ENCODE measurements at places on chromosomes 12 and 14.
A peak's percentile ranks its signal among the peaks of the same experiment; 100 is the strongest.

DNA sequence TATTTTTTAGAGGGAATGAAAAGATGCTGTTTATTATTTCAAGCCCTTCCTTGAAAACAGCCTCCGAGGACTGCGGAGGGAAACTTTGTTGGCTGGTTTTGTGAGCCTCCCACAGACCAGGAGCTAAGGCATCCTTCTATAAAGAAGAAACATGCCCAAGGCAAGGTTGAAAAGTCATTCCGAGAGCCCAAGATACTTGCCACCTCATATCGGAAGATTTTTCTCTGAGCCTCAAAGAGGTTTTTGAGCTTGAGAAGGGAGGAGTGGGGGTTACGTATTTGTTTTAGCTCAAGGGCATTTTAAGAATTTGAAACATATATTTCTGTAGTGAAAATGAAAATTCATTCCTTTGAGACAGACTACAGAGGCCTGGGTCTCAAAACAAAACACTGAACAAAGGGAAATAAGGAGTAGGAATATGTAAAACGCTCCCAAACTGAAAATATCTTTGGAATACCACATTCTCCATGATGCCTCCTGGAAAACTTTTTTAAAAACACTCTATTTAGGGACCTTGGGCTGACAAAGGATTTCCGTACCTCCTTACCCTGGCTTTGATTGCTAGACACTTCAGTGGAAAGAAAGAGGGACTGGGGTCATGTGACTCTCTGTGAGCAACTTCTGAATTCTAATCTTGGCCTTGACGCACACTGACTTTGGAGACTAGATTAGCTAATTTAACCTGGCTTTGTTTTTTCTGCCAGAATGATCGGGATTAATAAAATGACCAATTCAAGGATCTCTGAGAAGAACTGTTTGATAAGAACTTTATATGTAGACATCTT is 180.9 kb downstream of the SRGAP1 start:
- no peaks in the 10 kb centered on the region for H3K36me3 ChIP-seq
- H3K4me1 ChIP-seq, result peaks cover 13% of the 10 kb centered on the region
- H3K27me3 ChIP-seq, result no peaks in the 10 kb centered on the region
- H3K4me3 ChIP-seq, result no peak overlapping the region
- H3K27ac ChIP-seq, result no peak overlapping the region

- H3K4me3 ChIP-seq, result no peak overlapping the region
- no peak overlapping the region for H3K27ac ChIP-seq
- no peak for DNase-seq
- peaks cover 30% of the 10 kb centered on the region for H3K27me3 ChIP-seq
These were observed 644 bp upstream of the OS9 start for GRCh38 chr12:57693317-57693658.

GRCh38 chr12:89597770-89598169 is 71.9 kb upstream of the POC1B start:
- H3K27me3 ChIP-seq, result no peaks in the 10 kb centered on the region
- peaks cover 9% of the 10 kb centered on the region for H3K36me3 ChIP-seq
- no peak for DNase-seq
- H3K27ac ChIP-seq, result no peak overlapping the region
- no peak overlapping the region for H3K4me3 ChIP-seq

- DNase-seq, result no peak
- no peak overlapping the region for H3K27ac ChIP-seq
- no peaks in the 10 kb centered on the region for H3K36me3 ChIP-seq
- peaks cover 2% of the 10 kb centered on the region for H3K27me3 ChIP-seq
These were observed 8.0 kb upstream of the KRT8 start for GRCh38 chr12:52912711-52913430.

DNA sequence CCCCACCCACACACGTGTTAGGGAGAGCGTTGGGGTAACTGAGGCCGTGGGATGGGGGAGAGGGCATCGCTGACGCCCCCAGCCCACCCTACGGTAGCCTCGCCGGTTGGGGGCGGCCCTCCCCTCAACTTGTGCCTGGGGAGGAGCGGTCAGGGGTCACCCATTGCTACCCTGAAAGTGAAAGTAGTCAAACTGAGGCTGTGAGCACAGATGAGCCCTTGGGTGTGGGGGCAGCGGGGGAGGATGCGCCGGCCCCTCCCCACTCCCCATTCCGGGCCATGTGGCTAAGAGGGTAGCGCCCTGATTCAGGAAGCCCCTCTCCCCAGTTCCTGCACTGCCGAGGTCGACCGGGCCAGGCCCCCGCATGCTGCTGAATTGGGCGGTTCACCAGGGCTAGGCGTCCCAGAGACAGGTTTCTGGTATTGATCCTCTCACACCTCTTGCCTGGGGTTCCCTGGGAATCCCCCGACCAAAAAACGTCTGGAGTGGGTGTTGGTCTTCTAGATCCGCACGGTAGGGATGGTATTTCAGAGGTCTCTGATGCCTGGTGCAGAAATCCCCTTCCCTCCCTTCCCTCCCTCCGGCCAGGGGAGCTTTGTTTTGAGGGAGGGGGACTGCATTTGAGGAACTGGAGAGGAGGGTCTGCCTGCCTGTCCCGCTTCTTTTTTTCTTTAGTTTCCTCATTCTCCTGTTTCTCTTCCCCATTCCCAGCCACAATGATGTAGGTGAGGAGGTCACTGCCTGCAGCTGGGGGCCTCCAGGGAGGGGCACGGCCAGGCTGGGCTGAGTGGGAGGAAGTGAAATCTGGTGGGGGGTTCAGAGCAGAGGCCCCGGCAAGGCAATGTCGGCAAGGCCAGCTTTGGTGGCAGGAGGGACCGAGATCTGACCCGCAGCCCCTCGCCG is 1.0 kb downstream of the SH2B3 start:
- H3K27me3 ChIP-seq, result 0 out of 2 replicates have a peak, but pooled peaks cover 2% of the 10 kb centered on the region
- H3K4me1 ChIP-seq, result peaks cover 60% of the 10 kb centered on the region
- no peak for DNase-seq
- peak overlapping the region; percentile 68 for H3K27ac ChIP-seq

- H3K36me3 ChIP-seq, result no peaks in the 10 kb centered on the region
- no peak for DNase-seq
- no peak overlapping the region for H3K4me3 ChIP-seq
- no peak overlapping the region for H3K27ac ChIP-seq
- H3K27me3 ChIP-seq, result peaks cover 2% of the 10 kb centered on the region
- peaks cover 13% of the 10 kb centered on the region for H3K4me1 ChIP-seq
These were observed 37.1 kb upstream of the PELI2 start for GRCh38 chr14:56081139-56081538.

DNA sequence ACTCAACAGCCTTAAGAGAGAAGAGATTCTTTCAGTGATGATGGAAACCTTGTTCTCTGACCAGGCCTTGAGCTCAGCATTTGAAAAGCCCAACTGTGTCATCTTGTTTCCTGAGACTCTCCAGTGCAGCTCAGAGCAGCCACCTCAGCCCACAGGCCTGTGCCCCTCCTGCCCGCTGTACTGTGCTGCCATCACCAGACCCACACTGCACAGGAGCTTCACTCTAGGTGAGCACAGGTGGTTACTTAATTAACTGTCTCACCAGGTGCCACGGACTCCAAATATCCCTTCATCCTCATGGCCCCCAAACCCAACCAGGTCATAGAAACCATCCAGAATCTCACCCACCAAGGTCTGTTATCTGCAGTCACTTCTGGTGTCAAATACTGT is 51.3 kb downstream of the JAG2 start:
- peaks cover 9% of the 10 kb centered on the region for H3K27me3 ChIP-seq
- H3K4me1 ChIP-seq, result no peaks in the 10 kb centered on the region
- H3K27ac ChIP-seq, result no peak overlapping the region
- peaks cover 10% of the 10 kb centered on the region for H3K36me3 ChIP-seq
- no peak overlapping the region for H3K4me3 ChIP-seq

GRCh38 chr12:124094733-124095132 is 121.7 kb downstream of the ZNF664 start:
- H3K4me1 ChIP-seq, result peaks cover 10% of the 10 kb centered on the region
- no peak overlapping the region for H3K27ac ChIP-seq
- no peak overlapping the region for H3K4me3 ChIP-seq
- peaks cover 18% of the 10 kb centered on the region for H3K27me3 ChIP-seq

- DNase-seq, result no peak
- no peak overlapping the region for H3K4me3 ChIP-seq
- H3K4me1 ChIP-seq, result no peaks in the 10 kb centered on the region
- no peaks in the 10 kb centered on the region for H3K36me3 ChIP-seq
- no peak overlapping the region for H3K27ac ChIP-seq
These were observed 369.1 kb downstream of the PRKD1 start for GRCh38 chr14:29558516-29558915.

DNA sequence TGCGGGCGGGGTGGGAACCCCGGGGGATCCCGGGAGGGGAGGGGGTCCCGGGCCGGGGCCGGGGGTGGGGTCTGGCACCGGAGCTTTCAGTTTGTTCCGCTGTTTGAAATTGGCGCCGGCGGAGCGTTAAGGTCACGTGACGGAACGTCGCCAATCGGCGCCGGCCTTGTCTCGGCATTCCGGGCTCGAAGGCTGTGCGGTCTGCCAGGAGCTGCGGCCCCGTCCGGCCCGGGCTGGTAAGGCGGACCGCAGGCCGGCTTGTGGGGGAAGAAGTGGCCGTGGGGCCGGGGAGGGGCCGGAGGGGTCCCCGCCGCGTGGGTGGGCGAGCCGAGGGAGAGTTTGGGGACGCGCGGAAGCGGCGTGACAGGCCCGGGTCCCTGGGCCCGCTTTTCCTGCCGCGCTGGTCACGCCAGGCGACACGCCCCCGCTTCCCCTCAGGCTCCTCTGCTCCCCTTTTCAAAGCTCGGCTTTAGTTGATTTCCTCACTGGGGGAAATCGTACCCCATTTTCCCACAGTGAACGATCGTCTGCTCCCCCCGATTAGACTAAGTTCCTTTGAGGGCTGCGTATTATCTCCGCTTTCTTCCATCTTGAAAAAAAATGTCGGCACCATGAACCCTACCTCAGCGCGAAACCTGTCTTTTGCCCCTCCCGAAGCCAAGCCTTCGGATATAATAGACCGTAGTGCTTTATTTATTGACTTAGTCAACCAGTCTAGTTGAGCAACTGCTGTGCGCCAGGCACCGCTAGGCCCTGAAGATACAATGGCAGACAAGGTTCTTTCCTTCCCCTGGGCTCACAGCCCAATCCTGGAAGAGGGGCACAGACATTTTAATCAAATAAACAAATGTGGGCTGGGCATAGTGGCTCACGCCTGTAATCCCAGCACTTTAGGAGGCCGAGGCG is at the start of the genes FOXM1 and RHNO1:
TSS of gene FOXM1 (minus strand) at position 128 of the 906 bp plus-strand sequence. CDS start 2,696 bp downstream, outside the sequence.
TSS of gene RHNO1 (plus strand) at position 177 of the 906 bp plus-strand sequence. CDS start 8,144 bp downstream, outside the sequence.
- DNase-seq, result peak; percentile 94
- peak within 1 kb of the TSS; percentile 99 for H3K4me3 ChIP-seq
- H3K36me3 ChIP-seq, result peaks cover 28% of the 10 kb centered on the region
- H3K27ac ChIP-seq, result peak within 1 kb of the TSS; percentile 94
- no peaks in the 10 kb centered on the region for H3K27me3 ChIP-seq

GRCh38 chr14:24607635-24608514 is 1.6 kb downstream of the GZMH start:
- no peak for DNase-seq
- peaks cover 4% of the 10 kb centered on the region for H3K27me3 ChIP-seq
- no peak overlapping the region for H3K27ac ChIP-seq

- H3K36me3 ChIP-seq, result peaks cover 3% of the 10 kb centered on the region
- H3K27me3 ChIP-seq, result peaks cover 2% of the 10 kb centered on the region
- no peak overlapping the region for H3K27ac ChIP-seq
- H3K4me3 ChIP-seq, result no peak overlapping the region
- DNase-seq, result no peak
These were observed 4.2 kb downstream of the FNTB start for GRCh38 chr14:64990939-64991338.

DNA sequence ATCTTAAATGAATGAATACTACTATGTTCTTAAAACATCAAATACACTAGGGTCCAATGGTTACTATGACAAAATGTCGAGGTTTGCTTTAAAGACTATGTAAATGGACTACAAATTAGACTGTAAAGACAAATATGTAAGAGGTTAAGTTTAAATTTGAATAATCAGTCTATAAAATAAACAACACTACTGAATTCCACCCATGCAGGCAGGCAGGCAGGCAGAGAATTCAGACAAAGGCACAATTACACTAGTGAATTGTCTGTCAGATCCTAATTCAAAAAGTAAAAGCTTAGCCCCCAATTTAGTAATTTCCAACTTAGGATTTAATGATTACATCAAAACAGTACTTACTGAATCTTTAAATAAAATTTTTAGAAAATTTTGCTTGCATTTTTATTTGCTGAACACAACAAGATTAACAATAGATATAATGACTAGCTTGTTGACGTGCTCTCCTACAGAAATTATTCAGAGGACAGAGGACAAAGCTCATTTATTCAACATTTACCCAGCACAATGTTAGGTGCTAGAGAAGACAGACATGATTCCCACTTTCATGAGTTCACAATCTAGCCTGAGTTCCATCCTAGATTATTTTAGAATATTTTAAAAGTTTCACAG is 97.4 kb downstream of the CDK17 start:
- peaks cover 9% of the 10 kb centered on the region for H3K36me3 ChIP-seq
- H3K4me1 ChIP-seq, result peaks cover 15% of the 10 kb centered on the region
- no peak overlapping the region for H3K4me3 ChIP-seq

DNA sequence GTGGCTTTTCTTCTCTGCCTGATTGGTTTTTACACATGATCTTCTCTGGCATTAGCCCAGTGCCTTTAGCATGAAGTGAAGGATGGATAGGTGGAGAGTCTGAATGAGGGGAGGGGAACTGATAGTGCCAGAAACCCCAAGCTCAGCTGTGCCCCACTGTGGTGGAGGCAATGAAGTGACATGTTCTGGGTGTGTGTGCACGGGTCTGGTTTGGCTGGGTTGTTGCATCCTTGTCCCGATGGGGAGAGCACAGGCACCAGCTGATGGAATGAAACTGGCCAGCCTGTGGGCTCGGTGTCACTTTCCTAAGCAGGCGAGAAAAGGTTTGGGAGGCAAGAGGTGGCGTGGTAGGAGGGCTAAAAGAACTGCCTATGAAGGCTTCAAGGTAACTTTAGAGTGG is 65.3 kb downstream of the CACNA1C start:
- peak; percentile 30 for DNase-seq
- H3K4me3 ChIP-seq, result no peak overlapping the region
- no peaks in the 10 kb centered on the region for H3K27me3 ChIP-seq
- H3K4me1 ChIP-seq, result peaks cover 3% of the 10 kb centered on the region
- H3K36me3 ChIP-seq, result no peaks in the 10 kb centered on the region
- no peak overlapping the region for H3K27ac ChIP-seq

DNA sequence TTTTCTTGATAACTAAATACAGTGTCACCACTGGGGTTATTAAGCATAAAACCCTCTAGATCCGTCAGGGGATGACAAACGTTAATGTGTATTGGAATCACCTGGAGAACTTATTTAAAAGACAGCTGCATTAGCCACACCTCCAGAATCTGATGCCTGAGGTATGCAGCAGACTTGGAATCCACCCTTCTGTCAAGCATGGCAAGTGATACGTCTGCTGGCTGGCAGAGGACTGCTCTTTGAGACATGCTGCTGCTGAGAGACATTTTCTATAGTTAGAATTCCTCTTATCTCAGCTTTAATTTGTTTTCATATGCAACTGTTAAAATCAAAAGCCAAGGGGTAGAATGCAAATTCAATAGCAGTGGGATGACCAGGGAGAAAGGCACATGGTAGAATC is 496.3 kb downstream of the NELL2 start:
- H3K4me1 ChIP-seq, result peaks cover 54% of the 10 kb centered on the region
- H3K4me3 ChIP-seq, result no peak overlapping the region
- no peaks in the 10 kb centered on the region for H3K27me3 ChIP-seq
- no peaks in the 10 kb centered on the region for H3K36me3 ChIP-seq
- no peak for DNase-seq

Measured in WTC11 (cell line).